ENCODE measurements at places on chromosomes 16 and 17.

GRCh38 chr17:48609033-48609432 is 1.8 kb downstream of the HOXB7 start:
- no peak for DNase-seq

DNA sequence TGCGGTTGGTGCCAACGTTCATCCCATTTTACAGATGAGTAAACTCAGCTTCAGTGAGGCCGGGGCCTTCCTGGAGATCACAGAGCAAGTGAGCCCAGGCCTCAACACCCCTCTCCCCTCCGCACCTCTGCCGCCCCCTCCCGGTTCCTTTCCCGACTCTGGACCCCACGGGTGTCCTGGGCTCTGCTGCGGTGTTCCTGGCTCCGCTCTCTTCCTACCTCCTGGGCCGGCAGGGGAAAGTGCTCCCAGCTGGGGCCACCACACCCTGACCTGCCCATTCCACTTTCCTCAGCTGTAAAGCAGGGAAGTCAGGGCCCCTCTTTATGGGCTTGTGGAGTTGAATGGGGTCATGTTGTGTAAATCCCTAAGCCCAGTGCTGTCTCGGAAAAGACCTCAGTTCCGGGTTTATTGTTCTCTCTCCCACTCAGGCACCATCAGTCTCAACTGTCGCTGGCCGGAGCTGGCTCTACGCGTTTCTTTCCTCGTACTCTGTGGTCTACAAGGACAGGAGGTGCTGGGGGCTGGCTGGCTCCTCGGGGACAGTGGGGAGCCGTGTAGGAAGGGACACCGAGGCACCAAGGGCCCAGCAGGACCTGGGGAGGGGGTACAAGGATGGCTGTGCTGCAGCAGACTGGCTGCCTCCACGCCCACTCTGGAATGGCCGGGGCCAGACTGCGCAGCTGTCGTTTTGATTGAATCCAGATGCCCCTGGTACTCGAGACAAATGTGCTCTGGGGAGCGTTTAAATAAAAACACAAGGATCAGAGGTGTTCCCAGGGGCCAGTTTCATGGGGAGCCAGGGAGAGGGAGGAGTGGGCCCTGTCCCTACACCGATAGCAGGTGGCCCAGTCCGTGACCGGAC is 21.7 kb upstream of the ACSF3 start:
- no peak for DNase-seq

DNA sequence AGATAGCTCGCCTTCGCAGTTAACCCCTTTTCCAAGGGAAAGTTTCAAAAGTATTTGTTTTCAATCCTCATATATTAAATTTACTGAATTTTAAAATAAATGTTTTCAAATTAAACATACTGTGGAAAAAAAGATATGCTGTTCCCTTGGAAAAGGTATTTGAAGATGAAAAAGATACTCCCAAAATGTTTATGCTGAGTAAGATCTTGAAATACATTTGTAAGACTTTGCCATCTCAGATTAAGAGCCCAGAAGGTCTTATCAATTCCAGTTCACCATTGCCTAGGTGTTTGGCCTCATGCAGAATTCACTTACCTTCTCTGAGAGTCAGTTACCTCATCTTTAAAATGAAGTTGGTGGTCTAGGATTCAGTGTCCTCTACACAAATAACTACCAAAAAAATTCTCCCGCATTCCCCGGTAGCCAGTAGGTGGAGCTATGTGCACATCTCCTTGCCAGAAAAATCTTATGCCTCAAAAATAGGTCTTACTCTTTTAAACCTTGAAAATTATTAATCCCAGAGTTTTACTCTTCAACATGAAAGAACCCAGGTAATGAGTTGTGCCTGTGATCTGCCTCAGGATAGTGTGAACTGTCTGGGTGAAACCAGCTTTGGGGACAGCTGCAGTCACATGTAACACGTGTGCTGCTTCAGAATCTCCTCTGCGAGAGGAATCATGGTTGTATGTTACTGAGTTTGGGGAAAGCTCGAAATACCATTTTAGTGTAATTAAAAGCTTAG is 178.3 kb downstream of the MRTFB start:
- peak; percentile 16 for DNase-seq

DNA sequence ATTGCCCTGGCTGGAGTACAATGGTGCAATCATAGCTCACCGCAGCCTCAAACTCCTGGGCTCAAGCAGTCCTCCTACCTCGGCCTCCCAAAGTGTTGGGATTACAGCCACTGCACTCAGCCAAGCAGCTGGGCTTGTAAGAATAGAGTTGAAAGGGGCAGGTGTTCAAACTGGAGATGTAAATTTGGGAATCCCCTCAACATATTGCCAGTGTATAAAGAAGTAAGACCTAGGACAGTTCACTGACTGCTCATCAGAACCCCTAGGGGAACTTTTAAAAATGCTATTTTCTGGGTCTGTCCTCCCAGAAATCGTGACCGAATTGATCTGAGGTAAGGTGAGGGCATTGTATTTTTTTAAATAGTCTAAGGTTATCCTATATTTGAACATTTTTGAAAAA is 8.9 kb upstream of the DNAJA2 start:
- DNase-seq: no peak

DNA sequence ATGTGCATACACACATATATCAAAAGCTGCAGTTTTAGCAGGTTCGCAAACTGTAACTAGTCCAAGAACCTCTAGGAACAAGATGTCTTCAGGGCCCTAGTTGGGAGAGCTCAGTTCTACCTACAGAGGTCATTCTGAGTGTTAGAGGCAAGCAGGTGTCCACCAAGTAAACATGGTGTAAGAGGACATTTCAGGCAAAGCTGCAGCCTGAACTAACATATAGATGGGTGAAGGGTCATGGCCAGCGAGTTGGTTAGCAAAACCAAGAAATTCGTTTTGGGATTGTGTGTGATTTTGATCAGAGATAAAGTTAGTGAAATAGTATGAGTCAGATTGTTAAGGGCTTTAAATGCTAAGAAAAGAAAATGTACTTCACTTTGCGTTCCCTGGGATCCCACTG is 24.6 kb downstream of the C17orf75 start:
- DNase-seq: no peak

GRCh38 chr17:77182205-77183172 is 41.7 kb downstream of the SEC14L1 start:
- DNase-seq: no peak

- DNase-seq: no peak
These were observed 158.6 kb upstream of the ELAC2 start for GRCh38 chr17:13176436-13176835.

DNA sequence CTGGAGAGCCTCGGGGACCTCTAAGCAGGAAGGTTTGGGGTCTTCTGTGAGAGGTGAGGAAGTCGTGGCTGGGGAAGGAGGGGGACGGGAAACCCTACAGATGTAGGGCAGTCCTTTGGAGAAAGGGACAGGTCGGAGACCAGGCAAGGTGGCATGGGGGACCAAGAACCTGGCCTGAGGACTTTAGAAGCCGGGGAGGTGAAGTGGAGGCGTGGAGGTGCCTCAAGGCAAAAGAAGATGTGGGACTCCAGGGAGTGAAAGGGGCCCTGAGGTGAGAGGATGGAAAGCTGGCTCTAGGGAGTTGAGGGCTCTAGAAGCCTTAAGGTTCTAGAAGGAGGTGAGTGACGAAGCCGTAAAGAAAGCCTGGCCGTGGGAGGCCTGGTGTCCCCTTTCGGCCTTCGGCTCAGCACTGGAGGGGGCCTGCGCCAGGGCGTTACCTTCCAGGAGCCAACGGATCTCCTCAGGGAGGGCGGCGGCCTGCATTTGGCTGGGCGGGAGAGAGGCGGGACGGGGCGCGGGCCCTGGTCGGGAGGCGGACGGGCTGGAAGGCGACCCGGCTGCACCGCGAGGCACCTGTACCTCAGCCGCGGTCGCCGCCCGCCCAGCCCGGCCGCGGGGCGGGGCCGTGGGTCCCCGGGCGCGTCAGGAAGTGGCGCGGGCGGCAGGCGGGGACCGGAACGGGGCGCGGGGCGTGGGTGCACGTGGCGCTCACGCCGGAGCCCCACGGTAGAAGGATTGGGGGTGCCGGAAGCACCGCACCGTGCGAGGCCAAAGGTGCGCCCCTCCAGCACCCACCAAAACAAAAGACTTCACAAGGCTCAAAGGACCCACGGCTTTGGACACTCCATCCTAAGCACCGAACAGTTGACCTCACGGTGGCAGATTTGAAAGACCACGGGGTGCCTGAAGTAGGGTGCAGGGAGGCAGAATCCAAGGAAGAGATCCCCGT is at the start of gene SKAP1:
Gene SKAP1 (minus strand): TSS at position 577 of the 949 bp plus-strand sequence.
- no peak for DNase-seq

GRCh38 chr16:87101903-87102302 is 215.3 kb downstream of the C16orf95 start:
- DNase-seq: peak; percentile 64

- no peak for DNase-seq
These were observed 5.5 kb downstream of the TMEM204 start for GRCh38 chr16:1538804-1539520.

DNA sequence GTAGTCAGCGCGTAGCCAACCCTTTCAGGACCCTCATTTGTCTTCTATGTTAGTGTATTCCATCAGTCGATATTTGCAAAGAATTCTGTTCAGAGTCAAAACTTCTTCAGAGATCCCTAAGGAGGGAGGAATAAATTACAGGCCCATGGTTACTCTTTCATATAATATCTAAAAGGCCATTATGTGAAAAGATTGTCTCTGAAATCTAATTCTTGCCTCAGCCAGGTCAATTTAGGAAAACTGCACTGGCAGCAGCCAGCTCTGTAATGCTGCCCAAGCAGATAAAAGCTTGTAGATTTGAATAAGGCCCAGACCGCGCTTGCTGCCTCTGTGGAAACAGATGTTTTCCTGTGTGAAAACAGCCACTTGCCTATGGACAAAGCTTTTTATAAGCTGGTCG is 379.8 kb downstream of the CNTNAP4 start:
- DNase-seq: no peak

GRCh38 chr17:58666858-58667267 is 25.0 kb downstream of the TEX14 start:
- no peak for DNase-seq

GRCh38 chr17:52049051-52049450 is 109.5 kb downstream of the CA10 start:
- no peak for DNase-seq

GRCh38 chr16:60905811-60906210 is 1130.4 kb downstream of the CDH8 start:
- no peak for DNase-seq

DNA sequence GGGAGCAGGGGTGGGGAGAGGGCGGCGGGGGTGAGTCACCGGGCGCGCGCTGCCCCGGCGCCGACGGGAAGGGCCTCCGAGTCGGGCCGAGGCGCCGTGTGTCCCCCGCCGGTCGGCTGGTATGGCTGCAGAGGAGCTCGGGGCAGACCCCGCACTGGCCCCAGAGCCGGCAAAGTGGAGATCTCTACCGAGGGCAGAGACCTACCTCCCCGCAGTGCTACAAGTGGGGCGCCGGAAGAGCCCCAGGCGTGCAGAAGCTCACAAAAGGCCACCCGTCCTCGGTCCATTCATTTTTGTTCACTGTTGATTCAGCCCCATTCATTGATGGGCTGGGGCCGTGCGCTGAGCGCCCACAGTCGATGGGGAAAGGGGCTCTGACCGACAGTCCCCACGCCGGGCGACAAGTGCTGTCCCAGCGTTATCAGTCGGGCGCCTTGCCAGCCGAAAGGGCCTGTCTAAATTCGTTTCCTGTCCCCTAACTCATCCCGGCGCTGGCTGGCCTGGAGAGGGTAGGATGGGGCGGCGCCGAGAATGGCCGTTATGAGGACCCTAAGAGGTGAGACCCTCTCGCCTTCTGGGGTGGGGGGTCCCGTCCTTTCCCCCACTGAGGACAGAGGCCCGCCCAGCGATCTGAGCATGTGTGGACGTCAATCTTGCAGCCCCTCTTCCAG is 709 bp upstream of the ENO3 start:
- DNase-seq: no peak

DNA sequence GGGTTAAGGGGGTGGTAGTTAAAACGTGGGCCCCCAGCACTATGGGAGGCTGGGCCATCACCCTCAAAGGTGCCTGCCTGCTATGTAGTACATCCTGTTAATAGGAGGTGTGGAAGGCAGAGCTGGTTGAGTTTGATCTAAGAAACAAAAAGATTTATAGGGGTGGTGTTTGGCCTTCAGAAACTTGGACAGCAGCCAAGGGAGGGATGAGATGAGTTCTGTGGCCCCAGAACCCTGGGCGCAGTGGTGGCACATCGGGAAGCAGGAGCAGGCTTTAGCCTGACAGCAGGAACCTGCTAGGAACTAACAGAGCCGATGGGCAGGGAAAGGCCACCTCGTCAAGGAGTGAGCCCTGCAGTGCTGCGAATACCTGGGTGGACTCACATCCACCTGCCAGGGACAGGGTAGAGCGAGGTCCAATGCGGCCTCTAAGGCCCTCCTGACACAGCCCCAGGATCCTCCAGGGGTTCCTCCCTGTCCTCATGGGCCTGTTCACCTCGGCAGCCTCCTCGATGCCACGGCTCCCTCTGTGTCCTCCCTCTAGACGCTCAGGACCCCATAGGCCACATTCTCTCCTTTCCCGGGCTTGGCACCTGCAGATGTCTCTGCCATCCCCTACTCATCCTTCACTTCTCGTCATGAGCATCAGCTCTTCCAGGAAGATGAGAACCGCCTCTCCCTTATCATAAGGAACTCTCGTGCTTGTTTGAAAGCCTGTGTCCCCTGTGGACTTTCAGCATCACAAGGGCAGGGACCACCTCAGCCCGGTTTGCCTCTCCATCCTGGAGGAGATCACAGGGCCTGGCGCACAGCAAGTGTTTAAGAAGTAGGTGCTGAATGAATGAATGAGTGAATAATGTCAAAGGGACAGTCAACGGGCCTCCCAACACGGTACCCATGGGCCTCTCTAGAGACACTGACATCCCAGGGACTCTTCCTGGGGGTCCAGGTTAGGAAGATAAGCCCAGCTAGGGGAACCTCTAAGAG is 103.5 kb upstream of the TNRC6C start:
- no peak for DNase-seq

GRCh38 chr16:17561056-17561455 is 90.3 kb upstream of the XYLT1 start:
- no peak for DNase-seq

- no peak for DNase-seq
These were observed 25.0 kb upstream of the GNG13 start for GRCh38 chr16:825341-826061.

- DNase-seq: no peak
These were observed 9.8 kb upstream of the ADAT1 start for GRCh38 chr16:75632857-75633256.

GRCh38 chr16:27724482-27725235 is 174.7 kb downstream of the KATNIP start:
- DNase-seq: no peak

- DNase-seq: no peak
These were observed 58.0 kb downstream of the NUP88 start for GRCh38 chr17:5361426-5361825.

DNA sequence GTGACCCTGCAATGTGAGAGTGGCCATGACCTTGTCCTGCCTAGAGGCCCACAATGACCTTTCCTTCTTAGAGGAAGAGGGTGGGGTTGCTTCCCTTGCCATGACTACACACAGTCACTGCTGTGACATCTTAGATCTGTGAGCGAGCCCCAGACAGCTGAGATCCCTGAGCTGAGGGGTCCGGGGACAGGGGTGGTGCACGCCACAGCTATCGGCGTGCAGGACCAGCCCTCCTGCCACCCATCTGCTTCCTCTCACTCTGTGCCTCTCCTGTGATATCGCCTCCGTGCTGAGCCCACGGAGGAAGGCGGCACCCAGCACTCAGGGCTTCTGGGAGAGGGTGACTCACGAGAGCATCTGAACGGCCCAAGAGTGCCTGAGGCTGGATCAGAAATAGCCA is 35.2 kb downstream of the KIAA0513 start:
- no peak for DNase-seq

GRCh38 chr16:88570691-88571092 is 489 bp downstream of the ZC3H18 start:
- no peak for DNase-seq
